ENCODE measurements at places on chromosomes 16 and 17.

GRCh38 chr17:77354670-77355455, 214.1 kb downstream of the SEC14L1 start:
- no peak for DNase-seq

DNA sequence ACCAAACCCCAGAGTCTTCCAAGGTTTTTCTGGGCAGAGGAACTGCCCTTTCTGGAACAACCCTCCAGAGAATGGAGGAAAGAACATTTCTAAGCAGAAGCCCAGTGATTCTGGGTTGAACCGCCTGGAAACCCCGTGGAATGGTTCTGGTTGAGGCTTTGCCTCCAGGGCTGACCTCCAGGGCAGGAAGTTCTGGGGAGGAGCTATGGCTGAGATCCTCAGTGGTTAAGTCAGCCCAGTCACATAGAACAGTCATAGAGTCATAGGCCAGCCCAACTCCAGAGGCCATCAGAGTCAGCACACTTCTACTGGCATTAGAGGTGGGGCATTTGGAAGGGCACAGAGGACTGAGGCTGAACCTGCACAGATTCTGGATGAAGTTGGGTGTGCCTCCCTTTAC, 65.9 kb downstream of the SPACA3 start:
- no peak for DNase-seq

DNA sequence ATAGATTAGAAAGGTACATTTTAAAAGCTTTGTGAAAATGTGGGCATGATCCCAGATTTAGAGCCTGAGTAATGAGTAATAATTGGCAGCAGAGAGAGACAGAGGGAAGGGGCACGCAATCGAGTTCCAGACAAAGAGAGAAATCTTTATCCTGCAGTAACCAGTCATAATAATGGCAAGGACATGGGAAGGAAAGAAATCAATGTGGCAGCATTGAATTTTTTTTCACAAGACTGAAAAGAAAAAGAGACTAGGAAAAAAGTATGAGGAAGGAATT, 790.8 kb upstream of the SOX9 start:
- no peak for DNase-seq

- DNase-seq = no peak
These were observed 1.2 kb upstream of the ZFPM1 start for GRCh38 chr16:88451586-88452481.

DNA sequence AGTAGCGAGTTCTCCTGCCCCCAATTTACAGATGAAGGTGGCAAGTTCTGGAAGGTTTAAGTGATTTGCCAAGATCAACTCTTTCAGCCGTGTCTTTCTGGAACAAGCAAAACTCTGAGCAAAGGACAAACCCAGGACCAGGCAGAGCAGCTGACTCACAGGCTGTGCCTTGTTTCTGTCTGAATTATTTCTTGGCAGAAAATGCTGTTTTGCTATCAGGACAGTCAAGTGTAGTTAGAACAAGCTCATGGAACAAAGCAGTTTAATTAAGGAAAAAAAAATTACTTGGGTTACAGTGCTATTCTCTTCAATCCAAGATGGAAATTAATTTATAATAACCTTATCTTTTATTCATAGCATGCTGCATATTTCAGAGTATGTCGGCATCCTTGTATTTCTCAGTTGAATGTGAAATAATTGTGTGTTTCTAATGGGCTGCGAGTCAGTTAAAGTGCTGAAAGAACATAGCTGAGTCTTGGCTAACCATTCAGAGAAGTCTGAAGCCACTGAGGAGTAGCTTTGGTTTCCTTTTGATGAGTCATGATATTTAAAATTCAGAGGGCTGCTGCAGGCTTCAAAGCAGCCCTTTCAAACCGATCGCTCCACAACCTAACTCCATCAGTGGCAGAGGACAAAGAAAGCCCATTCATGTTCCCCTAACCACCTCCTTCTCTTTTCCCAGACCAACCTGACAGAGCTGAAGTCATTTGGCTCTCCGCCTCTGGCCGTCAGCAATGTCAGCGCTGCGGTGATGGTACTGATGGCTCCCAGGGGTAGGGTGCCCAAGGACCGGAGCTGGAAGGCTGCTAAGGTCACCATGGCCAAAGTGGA, 143.7 kb downstream of the ZNF18 start:
- DNase-seq = no peak

DNA sequence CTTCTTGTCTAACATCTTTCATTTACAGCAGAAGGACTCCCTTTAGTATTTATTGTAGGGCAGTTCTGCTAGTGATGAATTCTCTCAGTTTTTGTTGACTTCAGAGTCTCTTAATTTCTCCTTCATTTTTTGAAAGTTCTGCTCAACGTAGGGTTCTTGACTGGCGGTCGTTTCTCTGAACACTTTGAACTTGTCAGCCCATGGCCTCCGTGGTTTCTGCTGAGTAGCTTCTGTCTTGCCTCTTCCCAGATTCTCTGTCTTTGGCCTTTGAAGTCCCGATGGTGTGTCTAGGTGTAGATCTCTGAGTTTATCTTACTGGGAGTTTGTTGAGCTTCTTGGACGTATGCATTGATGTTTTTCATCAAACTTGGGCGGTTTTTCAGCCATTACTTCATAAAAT, 13.4 kb downstream of the GAA start:
- DNase-seq = no peak

DNA sequence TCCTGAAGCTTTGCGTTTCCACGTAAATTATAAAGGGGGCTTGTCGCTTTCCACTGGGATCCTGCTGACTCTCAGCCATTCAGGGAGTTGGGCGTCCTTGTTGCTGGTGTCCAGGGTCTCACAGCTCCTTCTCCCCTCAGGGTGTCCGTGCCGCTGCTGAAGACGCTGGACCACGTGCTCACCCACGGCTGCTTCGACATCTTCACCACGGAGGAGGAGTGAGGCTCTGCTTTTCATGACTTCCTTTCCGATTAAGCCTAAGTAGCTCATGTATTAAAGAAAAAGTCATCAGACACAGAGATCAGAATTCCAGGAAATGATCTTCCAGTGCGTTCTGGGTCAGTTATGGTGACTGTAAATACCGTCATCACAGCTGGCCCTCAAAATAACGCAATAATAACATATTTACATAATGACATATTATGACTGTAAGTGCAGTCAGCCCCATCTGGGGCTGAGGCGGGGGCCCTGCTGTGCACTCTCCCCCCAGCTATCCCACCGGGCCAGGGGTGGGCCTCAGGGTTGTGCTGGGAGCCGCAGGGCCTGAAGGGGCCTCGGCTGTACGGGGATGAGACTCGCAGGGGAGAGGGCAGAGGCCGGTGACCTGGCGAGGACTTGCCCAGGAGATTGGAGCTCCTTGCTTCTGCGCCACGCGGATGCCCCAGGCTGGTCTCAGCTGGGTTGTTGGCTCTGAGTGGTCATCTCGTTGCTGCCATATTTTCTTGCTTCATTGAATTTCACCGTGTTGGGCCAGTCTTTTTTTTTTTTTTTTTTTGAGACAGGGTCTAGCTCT, 92.9 kb upstream of the ZNF750 start:
- DNase-seq = no peak

GRCh38 chr17:4476017-4476416, 22.7 kb upstream of the SPNS2 start:
- DNase-seq = no peak

DNA sequence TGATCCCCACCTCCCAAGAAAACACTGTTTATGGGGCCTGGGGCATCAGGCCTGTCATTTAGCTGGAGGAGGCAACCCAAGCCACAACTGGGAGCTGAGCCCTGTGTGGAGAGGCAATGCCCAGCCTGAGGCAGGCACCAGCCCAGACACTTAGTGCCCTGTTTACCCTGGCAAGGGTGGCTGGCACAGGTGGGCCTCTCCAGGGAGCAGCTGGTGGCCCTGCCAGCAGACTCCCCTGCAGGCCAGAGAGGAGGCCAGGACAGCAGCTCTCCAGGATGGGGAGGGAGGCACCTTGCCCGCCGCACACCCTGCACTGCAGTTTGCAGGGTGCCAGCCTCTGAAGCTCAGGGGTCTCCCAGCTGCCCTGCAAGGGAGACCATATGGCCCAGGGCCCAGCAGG, 9.1 kb upstream of the TMEM92 start:
- DNase-seq = no peak

GRCh38 chr17:78223061-78223460, 8.4 kb upstream of the TMEM235 start:
- DNase-seq = no peak

DNA sequence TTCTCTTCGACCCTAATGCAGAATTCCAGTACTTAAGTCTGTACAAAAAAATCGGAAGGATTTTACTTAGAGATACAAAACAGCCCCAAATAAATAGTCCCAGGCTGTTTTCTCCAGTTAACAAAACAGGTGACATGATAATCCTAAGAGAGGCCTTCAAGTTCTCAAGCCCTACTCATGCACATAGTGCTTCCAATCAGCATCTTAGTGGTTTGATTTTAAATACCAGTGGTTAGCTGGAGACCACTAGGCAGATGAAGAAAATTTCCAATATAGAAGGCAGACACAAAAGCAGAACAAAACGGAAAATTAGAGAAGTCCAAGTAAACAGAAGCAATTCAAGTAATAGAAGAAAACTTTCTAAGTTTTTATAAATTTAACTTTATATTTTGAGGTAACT, 5.2 kb upstream of the OR4D2 start:
- DNase-seq = no peak

GRCh38 chr16:86354641-86355513, 155.4 kb upstream of the FOXF1 start:
- no peak for DNase-seq

GRCh38 chr17:58291246-58291645, 10.5 kb upstream of the MPO start:
- DNase-seq = no peak
